ENCODE measurements at places on chromosomes 1 and 21.

DNA sequence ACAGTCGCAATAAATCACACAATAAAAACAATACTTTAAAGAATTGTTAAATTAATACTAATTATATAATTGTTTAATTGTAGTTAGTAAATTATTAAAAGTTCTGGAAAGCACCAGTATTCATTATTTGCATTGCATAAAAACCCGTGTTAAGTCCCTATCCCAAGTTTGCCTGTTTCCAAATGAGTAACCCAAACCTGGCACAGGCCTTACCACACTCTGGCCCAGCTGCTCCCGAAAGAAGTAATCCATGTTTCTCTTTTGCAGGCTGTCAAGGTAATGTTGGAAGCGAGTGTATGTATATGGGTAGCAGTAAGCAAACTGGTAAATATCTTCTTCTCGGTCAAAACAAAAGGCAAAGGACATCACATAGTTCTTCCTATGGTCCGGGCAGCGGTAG, 268.7 kb upstream of the BEND5 start:
- no peak for DNase-seq

DNA sequence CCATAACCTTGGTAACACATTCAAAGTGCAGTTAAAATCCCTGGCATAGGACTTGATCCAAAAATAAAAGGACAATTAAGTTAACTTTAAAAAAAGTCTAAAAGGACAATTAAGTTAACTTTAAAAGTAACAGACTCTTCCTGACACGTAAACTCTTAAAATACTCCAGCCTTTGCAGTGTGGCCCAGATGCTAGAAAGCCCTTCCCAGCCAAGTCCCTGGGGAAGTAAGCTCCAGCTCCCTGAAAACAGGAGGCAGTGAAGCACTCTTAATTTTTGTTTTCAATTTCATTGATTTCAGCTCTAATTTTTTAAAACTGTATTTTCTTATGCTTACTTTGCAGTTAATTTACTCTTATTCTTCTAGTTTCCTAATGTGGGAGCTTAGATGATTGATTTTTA, 5.1 kb upstream of the AIM2 start:
- no peak for DNase-seq

DNA sequence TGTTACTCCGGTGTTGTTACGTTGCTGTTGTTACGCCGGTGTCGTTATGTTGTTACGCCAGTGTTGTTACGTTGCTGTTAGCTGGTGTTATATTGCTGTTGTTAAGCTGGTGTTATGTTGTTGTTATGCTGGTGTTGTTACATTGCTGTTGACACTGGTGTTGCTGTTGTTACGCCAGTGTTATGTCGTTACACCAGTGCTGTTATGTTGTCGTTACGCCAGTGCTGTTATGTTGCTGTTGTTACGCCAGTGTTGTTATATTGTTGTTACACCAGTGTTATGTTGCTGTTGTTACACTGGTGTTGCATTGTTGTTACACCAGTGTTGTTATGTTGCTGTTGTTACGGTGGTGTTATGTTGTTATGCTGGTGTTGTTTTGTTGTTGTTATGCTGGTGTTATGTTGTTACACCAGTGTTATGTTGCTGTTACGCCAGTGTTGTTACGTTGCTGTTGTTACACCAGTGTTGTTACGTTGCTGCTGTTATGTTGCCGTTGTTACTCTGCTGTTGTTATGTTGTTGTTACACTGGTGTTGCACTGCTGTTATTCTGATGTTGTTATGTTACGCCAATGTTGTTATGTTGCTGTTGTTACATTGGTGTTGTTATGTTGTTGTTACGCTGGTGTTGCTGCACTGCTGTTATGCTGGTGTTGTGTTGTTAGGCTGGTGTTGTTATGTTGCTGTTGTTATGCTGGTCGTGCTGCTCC, 25.6 kb downstream of the H6PD start:
- no peak for DNase-seq

DNA sequence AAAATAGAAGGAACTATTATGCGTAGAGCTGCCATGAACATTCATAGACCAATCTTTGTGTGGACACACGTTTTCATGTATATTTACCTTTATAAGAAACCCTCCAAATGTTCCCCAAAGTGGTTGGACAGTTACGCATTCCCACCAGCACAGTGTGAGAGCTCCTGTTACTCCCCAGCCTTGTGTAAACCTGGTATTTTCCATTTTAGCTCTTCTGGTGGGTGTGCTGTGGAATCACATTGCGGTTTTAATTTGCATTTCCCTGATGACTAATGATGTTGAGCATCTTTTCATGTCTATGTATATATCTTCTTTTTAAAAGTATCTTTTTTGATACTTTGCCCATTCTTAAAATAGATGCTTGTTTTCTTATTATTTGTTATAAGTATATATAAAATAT, 3.2 kb upstream of the UBASH3A start:
- DNase-seq = no peak

GRCh38 chr1:41859686-41860085, 59.0 kb downstream of the HIVEP3 start:
- DNase-seq = no peak

GRCh38 chr21:44838951-44839350, 21.1 kb upstream of the SUMO3 start:
- no peak for DNase-seq

DNA sequence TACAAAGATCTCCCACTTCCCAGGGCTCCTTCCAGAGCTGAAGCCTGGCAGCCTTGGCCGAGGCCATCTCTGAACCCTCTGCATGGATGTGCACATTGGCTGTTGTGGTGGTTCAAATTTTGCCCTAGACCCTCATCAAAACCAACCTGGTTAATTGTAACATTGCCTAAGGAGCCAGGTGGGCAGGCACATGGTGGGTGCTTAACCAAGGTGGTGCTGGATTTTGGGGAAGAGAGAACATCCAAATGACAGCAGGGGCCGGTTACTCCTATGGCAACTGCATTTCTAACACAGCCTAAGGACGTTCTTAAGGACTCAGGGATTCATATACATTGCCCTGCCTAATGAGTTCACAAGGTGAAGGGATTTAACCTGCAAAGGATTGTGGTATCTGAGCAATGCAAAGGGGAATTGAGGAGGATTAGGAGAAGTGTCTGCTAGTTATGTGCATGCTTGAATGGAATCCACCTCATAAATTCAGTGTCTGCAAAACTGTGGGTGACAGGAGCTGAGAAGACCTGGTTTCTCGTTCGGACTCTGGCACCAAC, 10.3 kb downstream of the RUNX1 start:
- no peak for DNase-seq

DNA sequence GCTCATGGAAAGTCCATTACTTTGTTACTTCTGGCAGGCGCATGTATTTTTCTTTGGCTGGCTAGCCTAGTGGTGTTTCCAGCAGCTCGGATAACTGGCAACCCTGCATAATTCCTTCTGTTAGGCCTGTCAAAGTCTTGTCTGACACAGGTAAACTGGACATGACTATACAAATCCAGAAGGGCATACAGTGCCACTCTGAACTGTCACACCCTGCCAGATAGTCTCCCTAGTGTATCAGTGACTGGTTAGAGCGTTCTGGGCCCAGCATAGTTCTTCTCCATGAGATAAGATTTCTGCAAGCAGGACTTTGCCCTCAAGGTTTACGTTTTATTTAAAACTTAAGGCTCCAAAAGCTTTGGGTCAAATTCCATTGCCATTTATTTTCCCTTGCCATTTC, 177.7 kb upstream of the GORAB start:
- no peak for DNase-seq

- DNase-seq = no peak
Observed at GRCh38 chr1:46034601-46035516, 97.6 kb downstream of the PIK3R3 start.

DNA sequence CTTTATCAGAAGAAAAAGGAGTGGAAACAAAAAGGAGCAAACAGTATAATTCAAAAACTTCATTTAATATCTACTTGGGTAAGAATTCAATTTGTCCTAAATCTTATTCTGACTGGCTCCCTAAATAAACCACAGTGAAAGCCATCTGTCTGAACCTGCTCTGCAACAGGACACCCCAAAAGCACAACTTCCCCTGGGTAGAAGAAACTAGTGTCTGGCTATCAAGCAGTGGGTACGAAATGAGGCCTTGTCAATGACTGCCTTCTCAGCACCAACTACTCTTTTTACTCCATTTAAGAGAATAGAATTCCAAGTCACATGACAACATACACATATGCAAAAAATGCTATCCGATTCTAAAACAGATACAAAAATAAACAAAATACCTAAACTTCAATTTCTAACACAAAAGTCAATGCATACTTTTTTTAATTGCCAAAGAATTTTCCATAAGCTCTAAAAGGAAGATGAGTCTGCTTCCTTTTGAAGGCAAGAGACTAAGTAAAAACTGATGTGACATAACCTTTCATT, 206.8 kb downstream of the SLC45A1 start:
- no peak for DNase-seq

DNA sequence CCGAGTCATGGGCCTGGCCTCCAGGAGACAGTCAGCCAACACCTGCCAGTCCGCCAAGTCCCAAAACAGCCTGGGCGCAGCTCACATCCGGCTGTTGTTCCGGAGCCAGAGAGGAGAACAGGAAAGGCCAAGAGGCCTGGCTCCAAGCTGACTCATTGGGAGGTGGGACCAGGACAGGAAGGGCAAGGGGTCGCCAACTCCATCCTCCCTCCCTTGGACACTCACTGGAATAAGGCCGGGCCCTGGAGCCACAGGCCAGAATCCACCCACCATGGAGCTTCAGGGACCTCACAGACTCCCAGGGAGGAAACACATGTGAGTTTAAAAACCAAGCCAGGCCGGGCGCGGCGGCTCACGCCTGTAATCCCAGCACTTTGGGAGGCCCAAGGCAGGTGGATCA, 25.1 kb upstream of the CLIC4 start:
- DNase-seq = no peak

- no peak for DNase-seq
Observed at GRCh38 chr1:200894712-200895442, at the start of gene INAVA. INAVA (plus strand) TSS chr1:200894900; CDS start chr1:200898401, 3,501 bp downstream.

- DNase-seq = no peak
Observed at GRCh38 chr1:29953961-29954360, 717.6 kb downstream of the PTPRU start.

DNA sequence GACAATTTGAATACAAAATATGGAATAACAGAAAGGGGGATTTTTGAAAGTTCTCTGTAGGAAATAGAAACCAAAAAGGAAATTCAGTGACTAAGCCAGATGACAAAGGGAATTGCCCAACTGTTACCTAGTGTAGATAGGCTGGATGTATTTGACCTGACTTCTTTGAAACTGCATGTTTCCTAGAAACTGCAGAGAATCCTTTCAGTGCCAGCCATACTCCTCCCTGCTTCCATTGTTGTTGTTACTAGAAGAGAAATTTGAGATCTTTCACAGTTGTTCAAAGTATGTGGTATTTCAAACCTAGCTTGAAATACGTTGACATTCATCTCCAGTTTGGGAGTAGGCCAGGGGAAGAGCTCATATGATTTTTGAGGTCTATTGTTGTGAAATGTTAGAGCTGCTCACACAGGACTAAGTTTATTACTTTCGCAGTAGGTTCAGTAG, 1.8 kb upstream of the GBP5 start:
- no peak for DNase-seq

GRCh38 chr1:183761871-183762270, 43.0 kb upstream of the RGL1 start:
- DNase-seq = no peak

DNA sequence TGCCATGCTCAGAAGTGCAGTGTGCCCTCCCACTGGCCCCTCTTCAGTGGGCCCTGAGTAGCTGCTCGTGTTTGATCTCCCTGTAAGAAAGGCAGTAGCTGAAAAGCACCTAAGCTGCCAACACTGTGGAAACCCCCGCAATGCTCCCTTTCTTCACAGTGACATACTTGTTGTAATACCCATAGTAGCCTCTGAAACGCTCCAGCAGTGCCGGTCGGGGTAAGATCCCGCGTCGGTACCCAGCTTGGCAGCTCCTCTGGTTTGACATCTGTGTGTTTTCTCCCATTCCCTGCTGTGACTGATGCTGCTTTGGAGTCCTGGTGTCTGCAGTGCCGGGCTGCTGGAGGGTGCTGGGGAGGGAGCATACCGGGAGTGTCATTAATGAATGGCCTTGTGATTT, 3.6 kb downstream of the CHAF1B start:
- DNase-seq = no peak

GRCh38 chr1:19418503-19418971, 66.8 kb downstream of the CAPZB start:
- DNase-seq = no peak

DNA sequence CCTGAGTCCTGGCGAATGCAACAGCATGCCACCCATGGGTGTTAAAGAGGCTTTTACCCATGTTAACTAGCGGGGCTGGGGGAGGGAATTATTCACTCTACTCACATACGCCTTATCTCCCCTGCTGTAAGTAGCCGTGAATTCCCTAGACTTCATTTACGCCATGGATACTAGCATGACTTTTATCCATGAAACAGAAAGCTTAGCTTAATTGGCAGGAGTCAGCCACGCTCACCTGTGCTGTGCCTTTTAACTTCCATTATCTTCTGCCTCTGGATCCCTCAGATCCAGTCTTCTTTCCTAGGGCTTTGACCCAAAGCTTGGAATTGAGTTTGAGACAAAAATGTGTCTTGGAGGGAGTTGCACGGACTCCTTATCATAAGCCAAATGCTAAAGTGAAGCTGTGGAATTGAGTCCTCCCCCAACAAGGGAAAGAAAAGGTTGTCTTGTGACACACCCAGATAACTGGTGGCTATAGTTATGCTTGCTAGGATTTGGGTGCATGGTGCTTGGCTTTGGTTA, 9.7 kb upstream of the NASP start:
- DNase-seq = no peak

GRCh38 chr21:38927776-38928175, 122.0 kb downstream of the ETS2 start:
- DNase-seq = peak; percentile 56

DNA sequence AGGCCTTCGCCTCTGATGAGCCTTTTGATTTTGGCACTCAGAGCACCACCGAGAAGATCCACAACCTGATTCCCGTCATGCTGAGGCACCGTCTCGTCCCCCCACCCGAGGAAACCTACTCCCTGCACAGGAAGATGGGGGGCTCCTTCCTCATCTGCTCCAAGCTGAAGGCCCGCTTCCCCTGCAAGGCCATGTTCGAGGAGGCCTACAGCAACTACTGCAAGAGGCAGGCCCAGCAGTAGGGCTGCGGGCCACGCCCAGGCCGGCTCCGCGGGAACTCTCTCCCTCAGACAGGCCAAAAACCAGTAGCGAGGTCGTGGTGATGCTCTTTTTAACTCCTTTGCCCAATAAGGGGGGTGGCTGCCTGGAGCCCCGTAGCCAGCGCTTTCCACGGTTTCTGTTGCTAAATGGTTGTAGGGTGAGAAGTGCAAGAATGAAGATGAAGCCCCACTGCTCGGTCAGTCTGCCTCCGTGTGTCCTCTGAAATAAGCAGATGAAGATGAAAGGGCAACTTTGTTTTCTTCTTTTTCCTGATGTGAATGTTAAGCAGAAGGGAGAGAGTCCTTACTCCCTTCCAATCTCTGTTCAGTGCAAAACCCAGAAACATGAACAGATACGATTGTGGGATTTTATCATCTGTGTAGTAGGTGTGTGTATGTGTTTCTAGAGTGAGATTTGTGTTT, 46.5 kb downstream of the COQ8A start:
- no peak for DNase-seq

- peak; percentile 61 for DNase-seq
Observed at GRCh38 chr1:36161641-36162531, 5.9 kb downstream of the MAP7D1 start.

GRCh38 chr1:94090761-94091160, 30.2 kb downstream of the ABCA4 start:
- DNase-seq = no peak

Data from thymus (tissue), 14 donors.